Endothelial cell (in vitro differentiated cells): ENCODE measurements at places on chromosomes 5 and 9.
A peak's percentile ranks its signal among the peaks of the same experiment; 100 is the strongest.

GRCh38 chr9:108283696-108284095 is 572.1 kb downstream of the ACTL7B start:
- no peak for DNase-seq

DNA sequence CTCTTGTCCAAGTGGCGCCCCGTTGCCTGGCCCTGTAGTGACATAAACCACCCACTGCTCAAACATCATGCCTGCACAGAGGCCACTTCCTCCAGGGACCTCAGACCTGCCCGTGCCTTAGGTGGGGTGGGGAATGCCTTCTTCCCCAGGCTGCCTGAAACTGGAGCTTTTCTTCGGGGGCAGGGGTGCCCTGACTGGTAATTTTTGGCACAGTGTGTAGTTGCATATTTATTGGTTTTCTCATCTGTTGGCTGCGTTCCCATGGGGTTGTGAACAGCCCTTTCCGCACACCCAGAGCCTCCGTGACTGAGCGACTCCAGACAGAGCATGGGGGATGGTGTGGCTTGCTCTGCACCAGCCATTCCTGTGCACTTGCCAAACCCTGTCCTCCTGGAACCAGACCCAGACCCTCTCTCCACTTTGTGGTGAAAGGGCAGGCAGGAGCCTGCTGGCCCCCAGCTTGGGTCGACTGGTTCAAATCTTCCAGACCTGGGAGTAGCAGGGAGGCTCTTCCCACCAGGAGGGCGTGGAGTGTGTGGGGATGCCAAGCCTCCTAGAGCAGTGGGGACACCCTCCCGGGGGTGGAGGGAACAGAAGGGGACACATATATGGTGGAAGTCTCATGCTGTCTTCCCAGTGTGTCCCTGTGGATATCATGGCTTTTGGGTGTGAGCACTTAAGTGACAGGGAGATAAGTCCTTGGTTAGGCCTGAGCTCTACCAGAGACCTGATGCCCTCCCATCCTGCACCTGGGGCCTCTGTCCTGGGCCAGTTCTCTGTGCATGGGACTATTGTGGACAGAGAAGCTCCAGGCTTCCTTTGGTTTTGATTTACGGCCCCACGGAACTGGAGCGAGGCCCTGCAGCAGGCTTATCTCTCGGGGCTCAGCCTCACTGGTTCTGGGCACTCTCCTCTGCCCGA is 39.6 kb downstream of the WNK2 start:
- DNase-seq: no peak

- no peak for DNase-seq
Measured at GRCh38 chr9:20636888-20637440, 14.7 kb upstream of the MLLT3 start.

DNA sequence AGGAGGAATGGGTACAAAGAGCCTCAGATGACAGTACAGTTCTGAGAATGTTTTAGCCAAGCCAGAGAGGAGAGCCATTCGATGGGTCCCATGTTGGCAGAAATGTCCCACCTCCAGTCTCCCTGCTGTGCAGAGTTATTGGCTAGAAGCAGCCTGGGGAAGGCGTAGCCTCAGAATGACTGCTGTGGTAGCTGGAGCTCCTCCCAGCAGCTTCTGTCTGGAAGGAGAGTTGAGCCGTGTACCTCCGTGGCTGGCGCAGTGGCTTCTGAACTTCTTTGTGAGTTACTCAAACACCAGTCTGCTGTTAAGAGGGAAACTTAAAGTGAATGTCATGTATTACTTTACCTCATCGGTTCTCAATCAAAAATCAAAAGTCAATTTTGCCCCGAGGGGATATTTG is 193.3 kb upstream of the SNX2 start:
- DNase-seq: no peak

- DNase-seq: no peak
Measured at GRCh38 chr5:151680944-151681427, 5.7 kb downstream of the SPARC start.

GRCh38 chr5:101897914-101898313 is 398.2 kb downstream of the SLCO4C1 start:
- no peak for DNase-seq

- no peak for DNase-seq
Measured at GRCh38 chr5:179290681-179291540, 54.4 kb downstream of the ADAMTS2 start.

DNA sequence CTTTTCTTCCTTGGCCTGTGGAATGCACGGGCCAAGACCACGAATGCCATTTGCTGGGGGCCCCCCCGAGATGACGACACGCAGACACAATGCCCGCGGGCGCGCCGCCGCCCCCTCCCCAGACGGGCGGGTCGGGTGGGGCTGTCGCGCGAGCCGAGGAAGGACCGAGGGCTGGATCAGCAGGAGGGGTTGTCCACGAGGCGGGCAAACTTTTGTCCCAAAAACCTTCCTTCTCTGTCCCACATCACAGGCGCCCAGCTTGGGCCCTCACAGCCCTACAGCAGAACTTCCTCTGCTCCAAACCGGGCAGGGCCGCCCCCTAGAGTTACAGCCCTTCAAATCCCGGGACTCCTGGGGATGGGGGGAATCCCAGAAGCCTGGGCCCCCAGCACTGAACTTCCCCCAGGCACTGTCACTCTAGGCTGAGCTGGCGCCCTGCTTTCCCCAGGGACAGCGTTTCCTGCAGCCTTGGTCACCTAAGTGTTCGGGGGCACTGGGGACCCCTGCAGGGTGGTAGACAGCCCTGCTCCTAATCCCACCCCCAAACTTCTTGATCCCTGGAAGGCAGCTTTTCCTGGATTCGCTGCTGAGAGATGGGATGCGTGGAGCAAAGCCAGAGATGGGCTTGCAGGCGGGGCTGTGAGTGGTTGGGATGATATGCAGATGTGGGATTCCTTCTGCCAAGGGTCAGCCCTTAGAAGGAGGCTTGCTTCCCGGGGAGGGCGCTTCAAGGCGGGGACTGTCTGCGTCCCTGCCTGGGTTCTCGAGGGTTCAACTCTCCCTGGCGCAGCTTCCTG is 980 bp downstream of the COL5A1 start:
- peak; percentile 15 for DNase-seq

DNA sequence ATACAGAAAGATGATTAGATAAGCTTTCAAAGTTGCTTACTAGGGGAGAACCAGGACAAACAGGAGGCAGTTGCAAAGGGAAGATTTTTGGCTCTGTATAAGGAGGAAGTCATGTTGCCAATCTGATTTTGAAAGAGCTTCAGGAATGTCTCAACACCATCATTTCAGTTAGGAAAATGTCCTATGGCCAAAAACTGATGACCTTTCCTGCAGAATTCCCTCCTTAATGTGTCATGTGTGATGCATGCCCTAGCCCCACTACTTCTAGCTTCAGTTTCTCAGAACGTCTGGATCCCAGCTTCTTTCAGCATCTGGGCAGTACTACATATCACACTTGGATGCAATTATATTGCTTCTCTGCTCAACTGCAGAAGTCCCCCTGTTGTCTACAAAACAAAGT is 211.5 kb upstream of the NREP start:
- DNase-seq: no peak

- DNase-seq: no peak
Measured at GRCh38 chr9:103755986-103756385, 338.1 kb upstream of the SMC2 start.

DNA sequence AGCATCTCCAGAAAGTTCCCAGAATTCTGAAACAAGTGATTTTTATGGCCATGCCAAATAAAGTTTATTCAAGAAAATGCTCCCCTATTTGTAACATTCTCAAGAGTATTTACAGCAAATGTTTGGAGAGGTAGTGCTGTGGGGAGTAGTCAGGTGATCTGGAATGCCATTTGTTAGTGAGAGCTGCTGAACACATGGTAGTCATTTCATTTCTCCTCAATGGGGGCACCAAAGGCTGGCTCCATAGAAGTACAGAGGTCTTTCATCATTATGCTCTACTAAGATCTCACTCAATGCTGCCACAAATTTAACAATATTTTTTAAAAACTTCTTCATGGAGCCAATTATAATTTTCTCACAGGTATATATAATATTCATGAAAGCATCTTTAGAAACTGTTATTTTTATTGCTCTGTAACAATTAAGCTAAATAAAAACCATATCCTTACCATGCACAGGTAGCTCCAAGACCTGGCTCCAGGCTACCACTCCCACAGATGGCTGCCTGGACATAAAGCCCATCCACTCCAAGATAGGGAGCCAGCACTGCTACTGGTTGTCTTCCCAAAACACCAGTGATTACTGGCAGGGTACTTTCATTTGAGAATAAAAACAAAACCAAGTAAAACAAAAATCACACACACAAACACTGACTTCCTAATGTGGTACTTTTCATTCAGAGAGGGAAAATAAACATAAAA is 200.8 kb downstream of the PLK2 start:
- no peak for DNase-seq

DNA sequence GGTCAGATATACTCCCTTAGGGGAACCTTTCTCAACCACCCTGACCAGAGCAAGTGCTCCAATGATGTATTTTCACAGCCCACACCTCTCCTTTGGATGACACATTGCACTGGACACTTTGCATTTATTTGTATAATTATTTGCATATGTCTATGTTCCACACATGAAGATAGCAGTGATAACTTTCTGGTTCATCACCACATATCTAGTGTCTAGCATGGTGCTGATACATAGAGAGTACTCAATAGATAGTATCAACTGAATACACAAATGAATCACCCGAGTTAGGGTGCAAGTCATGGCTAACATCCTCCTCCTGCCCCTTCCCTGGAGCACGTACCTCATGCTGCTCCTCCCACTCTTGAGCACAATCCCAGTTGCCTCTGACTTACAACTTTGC is 617.6 kb downstream of the EBF1 start:
- DNase-seq: no peak

DNA sequence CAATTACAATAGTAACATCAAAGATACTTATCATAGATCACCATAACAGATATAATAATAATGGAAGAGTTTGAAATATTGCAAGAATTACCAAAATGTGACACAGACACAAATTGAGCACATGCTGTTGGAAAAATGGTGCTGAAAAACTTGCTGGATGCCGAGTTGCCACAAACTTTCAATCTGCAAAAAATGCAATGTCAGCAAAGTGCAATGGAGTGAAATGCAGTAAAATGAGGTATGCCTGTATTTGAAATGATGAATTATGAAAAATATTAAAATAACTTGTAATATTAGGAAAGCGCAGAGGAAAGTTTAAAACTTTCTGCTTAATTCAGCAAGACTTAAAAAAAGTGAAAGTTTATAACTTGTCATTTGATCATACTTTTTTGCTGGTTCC is 12.0 kb upstream of the PCBD2 start:
- DNase-seq: no peak

GRCh38 chr5:153147891-153148623 is 342.4 kb upstream of the GRIA1 start:
- peak; percentile 14 for DNase-seq
